Activated CD4-positive, alpha-beta memory T cell treated with anti-CD3 and anti-CD28 coated beads, Interleukin-2, amount 10 ng/mL, durations not matched to agents 7 days and 5 days (primary cell): ENCODE measurements at places on chromosomes 7 and 10. TPM values are rescaled to one million over a fixed set of nuclear protein-coding genes. Genes with fewer than 3 reads are reported as not detected.

- H3K36me3 ChIP-seq = no peaks in the 10 kb centered on the region
- no peaks in the 10 kb centered on the region for H3K27me3 ChIP-seq
- H3K27ac ChIP-seq = no peak overlapping the region
- no peak overlapping the region for H3K4me3 ChIP-seq
- DNase-seq = no peak
These were observed 88.0 kb downstream of the PLXDC2 start for GRCh38 chr10:19904202-19904661.

The NOLC1 gene
- total RNA-seq = 64.3 TPM

The CTAGE4 gene
- total RNA-seq = 3.4 TPM

DNA sequence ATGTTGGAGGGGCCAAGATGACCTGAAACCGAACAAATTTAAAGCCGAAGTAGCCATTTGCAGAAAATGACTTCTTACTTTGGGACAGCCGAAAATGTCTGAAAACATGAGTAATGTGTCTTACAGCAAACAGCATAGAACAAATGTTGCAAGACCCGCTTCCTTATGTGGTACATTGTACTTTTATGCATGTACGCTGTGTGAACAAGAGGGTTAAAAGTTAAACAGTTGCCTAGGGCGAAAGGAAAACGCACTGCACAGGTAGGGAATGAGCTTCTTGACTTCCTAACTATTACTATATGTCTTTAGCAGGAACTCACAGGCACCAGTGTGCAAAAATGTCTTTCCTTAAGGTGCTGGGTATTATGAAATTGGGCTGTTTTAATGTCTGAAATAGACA, 303.5 kb upstream of the MGMT start:
- DNase-seq = no peak
- no peak overlapping the region for H3K4me3 ChIP-seq
- H3K27me3 ChIP-seq = no peaks in the 10 kb centered on the region
- H3K4me1 ChIP-seq = peaks cover 4% of the 10 kb centered on the region

DNA sequence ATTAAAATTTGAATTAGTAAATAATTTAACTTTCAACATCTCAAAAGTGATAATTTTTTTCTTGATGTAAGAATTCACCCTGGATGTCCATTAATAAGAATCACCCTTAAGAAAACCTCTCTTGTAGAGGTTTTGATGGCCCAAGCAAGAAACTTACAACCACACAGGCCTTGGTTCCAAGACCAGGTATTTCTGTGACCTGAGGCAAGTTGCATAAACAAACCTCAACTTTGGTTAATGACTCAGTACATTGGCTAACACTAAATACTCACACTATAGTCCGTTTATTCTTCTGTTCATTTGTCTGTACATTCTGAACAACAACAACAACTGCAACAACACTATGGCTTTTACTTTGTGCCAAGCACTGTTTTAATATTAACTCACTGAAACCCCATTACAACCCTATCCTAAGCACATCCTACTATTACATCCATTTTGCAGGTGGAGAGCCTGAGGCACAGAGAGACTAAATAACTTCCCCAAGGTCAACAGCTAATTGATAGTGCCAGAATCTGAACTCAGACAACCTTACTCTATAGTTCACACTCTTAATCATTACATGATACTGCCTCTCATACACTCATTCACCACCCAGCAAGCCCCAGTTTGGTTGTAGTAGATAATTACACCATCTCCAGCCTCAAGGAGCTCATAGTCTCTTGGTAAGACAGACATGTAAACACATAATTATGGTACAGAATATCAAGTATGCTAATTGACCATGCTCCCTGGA, 6.6 kb downstream of the ANK3 start:
- DNase-seq = no peak
- no peaks in the 10 kb centered on the region for H3K36me3 ChIP-seq
- peaks cover 5% of the 10 kb centered on the region for H3K4me1 ChIP-seq
- no peak overlapping the region for H3K27ac ChIP-seq
- H3K27me3 ChIP-seq = no peaks in the 10 kb centered on the region
- no peak overlapping the region for H3K4me3 ChIP-seq

- H3K27me3 ChIP-seq = no peaks in the 10 kb centered on the region
- DNase-seq = no peak
- H3K27ac ChIP-seq = no peak overlapping the region
- H3K4me1 ChIP-seq = no peaks in the 10 kb centered on the region
- H3K36me3 ChIP-seq = no peaks in the 10 kb centered on the region
- no peak overlapping the region for H3K4me3 ChIP-seq
These were observed 77.3 kb downstream of the GLRX3 start for GRCh38 chr10:130213286-130214080.

DNA sequence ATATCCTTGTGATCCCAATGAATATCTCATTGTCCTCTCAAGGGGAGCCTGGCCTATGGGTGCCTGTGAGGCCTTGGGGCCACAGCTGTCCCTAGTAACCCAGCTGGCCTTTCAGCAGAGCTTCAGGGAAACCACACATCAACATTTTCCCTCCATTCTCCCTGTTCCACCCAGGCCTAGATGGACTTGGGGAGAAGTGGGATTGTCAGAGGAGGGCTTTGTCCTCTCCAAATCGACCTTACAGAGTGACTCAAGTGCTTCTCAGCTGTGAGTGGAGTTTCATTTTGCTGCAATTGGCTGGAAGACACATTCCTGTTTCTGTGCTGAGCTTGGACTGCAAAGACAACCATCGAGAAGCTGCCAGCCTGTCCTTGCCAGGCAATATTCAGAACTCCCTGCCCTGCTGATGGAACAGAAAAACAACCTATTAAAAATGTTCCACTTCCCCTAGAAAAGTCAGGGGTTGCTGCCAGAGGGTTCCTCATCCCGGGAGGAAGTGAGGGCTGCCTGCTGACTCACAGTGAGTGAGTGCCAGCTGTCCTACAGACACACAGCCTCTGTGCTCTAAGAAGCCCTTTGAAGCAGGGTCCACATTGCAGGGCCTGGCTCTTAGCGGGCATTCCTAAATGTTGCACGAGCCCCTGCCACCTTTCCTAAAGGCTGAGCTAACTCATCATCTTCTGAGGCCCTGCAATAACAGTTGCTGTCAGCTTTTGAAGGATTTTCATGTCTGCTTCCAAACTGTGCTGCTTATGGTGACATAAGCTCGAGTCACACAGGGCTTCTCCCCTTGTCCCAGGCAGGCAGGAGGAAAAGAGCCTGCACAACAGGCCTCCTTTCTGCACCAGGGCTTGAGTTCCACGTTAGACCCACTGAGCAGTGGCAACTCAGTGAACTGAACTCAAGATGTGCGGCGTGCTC, 20.5 kb downstream of the STRA8 start:
- no peaks in the 10 kb centered on the region for H3K36me3 ChIP-seq
- no peak for DNase-seq
- no peak overlapping the region for H3K27ac ChIP-seq
- H3K4me1 ChIP-seq = peaks cover 2% of the 10 kb centered on the region

DNA sequence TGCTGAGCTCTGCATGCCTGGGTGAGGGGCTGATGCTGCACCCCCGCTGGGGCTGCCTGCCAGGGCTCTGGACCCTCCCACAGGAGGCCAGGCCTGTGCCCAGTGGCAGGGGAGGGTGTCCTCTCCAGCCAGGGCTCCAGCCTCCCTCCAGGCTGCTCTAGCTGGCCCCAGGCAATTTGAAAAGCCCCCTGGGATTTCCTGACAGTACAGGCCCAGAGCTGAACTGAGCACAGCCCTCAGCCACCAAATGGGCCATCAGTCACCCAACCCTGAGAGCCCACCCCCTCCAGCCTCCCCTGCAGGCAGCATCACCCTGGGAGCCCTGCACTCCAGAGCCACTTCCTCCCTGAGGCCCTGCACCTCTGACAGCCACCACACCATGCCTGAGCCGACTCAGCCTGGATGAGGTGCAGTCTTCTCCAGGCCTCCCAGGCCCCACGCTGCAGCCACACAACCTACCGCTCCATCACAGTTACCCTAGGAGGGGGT, 101.8 kb upstream of the RET start:
- no peak overlapping the region for H3K4me3 ChIP-seq
- H3K27ac ChIP-seq = no peak overlapping the region
- no peak for DNase-seq
- no peaks in the 10 kb centered on the region for H3K36me3 ChIP-seq
- H3K27me3 ChIP-seq = no peaks in the 10 kb centered on the region
- H3K4me1 ChIP-seq = peaks cover 5% of the 10 kb centered on the region

- H3K4me1 ChIP-seq = no peaks in the 10 kb centered on the region
- DNase-seq = no peak
- H3K27ac ChIP-seq = no peak overlapping the region
- no peaks in the 10 kb centered on the region for H3K27me3 ChIP-seq
These were observed 703.7 kb upstream of the FZD8 start for GRCh38 chr10:36345807-36346206.

GRCh38 chr7:2079332-2080059, 153.2 kb downstream of the MAD1L1 start:
- no peak overlapping the region for H3K4me3 ChIP-seq
- DNase-seq = no peak
- no peaks in the 10 kb centered on the region for H3K4me1 ChIP-seq
- H3K27ac ChIP-seq = no peak overlapping the region
- no peaks in the 10 kb centered on the region for H3K27me3 ChIP-seq

The ZWINT gene
- 78.2 TPM for total RNA-seq

The CRHR2 gene
- total RNA-seq = not detected

DNA sequence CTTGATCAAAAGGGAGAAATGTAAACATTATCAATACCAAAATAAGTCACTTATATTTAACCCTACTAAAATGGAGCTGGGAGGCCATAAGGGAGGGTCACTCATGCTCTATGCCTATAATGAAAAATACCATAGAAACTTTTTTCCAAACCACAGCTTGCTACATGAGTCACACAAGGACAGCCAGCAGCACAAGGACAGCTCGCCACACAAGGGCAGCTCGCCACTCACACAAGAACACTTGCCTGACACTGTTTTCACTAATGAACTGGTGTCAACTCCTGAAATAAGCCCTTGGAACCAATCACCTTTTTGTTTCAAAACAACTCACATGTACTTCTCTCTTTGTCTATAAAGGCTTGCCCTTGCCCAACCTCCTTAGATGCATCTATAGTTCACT, 43.3 kb downstream of the FRMPD2 start:
- H3K4me1 ChIP-seq = no peaks in the 10 kb centered on the region
- no peak overlapping the region for H3K4me3 ChIP-seq
- H3K27ac ChIP-seq = no peak overlapping the region
- H3K36me3 ChIP-seq = no peaks in the 10 kb centered on the region

The H2BK1 gene
- total RNA-seq = not detected

DNA sequence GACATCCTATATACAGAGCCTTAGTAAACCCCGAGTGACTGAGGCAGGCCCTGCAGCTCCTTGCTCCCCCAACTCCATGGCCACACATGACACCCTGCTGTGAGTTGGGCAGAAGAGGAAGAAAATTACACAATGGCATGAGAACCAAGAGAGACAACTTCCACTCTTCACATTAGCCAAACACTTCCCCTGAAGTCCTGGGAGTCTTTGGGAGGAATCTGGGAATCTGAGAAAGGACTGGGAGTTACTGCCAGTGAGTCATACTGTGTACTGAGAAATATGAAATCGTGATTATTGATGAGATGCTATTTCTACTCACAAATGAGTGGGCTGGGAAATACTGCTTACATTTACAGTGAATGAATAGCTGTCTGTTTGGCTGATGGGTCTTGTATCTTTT, 116.6 kb downstream of the SPAG6 start:
- H3K4me3 ChIP-seq = no peak overlapping the region
- no peaks in the 10 kb centered on the region for H3K36me3 ChIP-seq
- no peak for DNase-seq
- H3K27ac ChIP-seq = no peak overlapping the region

DNA sequence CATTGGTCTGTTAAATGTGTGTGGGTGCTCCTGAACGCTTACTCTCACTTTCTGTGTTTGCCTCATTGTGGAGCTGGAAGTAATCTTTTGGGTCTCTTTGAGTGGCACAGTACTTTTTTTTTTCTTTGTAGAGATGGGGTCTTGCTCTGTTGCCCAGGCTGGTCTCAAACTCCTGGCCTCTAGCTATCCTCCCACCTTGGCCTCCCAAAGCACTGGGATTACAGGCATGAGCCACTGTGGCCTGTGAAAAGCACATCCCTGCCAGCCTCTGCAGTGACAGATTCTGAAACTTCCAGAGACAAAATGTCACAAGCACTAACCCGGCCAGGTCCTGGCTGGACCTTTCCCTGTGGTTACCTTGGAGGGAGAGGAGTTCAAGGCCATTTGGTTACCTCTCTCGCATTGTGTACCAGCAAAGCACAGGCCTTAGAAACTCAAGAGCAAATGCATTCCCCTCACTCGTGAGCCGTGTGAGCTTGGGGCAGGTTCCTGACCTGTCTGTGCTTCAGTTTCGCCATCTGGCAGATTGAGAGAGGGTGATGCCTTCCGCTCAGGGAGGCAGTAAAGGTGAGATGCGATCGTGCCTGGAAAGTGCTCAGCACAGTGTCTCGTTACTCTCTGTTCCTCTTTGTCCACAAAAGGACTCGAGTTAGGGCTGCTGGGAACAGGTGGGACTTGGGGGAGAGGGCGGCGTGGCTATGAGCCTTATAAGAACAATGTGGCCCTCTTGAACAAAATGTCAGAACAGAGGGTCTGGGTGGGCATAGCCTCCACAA, 72.6 kb upstream of the SEPHS1 start:
- no peak overlapping the region for H3K27ac ChIP-seq
- no peak overlapping the region for H3K4me3 ChIP-seq
- no peak for DNase-seq
- peaks cover 12% of the 10 kb centered on the region for H3K27me3 ChIP-seq

DNA sequence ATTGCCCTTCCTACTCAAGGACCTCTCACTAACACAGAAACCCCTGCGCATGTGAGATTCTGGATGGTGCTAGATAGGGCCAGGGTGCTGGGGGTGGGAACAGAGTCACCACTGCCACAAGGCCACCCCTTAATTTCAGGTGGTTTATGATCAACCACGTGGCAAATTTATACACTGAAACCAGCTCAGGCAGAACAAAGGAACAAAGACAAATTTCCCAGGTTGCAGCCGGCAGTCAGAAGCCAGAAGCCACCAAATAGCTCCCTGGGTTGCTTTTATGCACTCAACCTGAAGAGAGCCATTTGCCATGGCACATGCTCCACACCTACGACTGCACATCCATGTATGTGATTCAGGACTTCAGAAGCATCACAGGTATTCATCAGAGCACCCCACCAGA, 2.5 kb downstream of the VOPP1 start:
- H3K27ac ChIP-seq = peak overlapping the region; percentile 33
- no peak for DNase-seq
- H3K36me3 ChIP-seq = peaks cover 6% of the 10 kb centered on the region
- H3K4me3 ChIP-seq = peak overlapping the region; percentile 71
- no peaks in the 10 kb centered on the region for H3K27me3 ChIP-seq
- H3K4me1 ChIP-seq = peaks cover 78% of the 10 kb centered on the region
